GOT3 (cell line): ENCODE measurements at places on chromosomes 12 and 14.

- DNase-seq = no peak
Measured at GRCh38 chr12:70459786-70460185, 93.7 kb downstream of the KCNMB4 start.

DNA sequence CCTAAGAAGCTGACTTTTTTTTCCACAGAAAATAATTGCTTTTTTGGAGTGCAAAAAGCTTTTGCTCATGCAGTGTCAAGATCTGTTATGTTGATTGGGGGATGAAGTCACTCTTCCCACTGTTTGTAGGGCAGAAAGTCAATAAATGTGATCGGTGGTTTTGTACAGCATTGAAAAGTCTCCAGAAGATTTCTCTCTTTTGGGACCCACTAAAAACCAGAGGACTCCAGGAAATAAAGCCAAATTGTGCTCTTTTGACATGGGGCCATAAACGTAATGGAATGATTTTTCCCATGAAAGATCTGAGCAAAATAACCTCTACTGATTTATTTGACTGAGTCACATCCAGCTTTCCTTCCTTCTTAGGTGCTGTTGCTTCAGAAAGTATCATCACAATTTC, 122.5 kb downstream of the SNAPC1 start:
- no peak for DNase-seq

- DNase-seq = no peak
Measured at GRCh38 chr12:76558684-76559399, 729 bp downstream of the OSBPL8 start.

- DNase-seq = no peak
Measured at GRCh38 chr12:4153343-4153892, 120.1 kb upstream of the CCND2 start.

DNA sequence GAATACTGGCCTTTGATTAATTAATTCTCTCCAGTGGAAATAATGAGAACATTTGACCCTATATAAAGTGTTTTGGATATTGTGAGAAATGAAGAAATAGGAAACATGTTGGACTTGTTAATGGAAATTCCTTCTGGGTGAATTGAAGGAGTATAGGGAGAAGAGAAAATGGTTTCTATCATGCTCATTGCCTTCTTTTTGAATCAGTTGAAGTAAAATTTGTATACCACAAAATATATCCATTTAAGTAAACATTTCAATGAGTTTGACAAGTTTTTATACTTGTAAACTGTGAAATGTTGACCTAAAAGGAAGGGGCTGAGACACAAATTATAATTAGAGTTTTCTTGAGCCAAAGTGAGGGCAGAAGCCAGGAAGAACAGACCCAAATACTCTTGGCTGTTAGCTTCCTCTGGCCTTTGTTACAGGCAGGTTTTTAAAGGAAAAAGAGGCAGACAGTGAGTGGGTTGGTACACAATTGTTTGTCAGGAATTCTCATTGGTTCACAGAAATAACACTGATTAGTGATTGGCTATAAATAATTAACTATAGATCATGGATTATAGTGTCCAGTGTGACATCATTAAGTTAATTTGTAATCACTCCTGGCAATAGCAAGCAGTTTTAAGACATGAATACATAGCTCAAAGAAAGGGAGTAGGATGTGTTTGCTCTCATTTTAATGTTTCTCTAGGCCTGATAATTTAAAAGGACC, 826 bp downstream of the ZNF705A start:
- no peak for DNase-seq

DNA sequence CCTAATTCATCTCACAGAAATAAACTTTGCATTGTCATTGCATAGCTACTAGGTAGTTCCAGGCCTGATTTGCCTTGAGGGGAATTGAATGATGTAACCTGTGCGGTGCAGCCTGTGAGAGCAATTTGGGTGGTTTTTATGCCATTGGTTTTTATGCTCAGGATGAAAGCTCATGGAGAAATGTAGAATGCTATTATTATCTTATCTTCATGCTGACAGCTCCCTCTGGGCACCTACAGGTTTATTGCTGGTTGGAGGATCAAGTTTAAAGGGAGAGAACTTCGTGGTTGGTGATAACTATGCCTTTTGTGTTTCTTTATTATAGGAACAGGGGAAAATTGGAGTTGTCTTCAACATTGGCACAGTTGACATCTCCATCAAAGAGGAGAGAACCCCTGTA, 547.9 kb downstream of the DIO2 start:
- DNase-seq = no peak

DNA sequence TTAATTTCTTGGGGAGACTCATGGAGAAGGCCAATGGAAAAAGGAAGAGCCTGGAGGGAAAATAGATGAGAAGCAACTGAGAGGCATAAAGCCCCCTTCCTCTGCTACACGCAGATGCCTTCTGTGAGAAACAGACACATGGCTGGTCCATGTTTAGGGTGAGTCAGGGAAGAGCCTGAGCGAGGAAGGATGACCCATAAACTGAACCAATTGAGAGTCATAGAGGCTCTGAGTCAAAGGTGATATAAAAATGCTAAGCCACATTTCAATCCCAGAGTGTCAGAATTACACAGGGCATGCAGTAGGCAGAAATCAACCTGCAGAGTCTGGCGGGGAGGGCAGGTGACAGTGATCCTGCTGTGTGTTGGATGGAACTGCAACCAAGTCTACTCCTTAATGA, 30.1 kb upstream of the NEDD1 start:
- no peak for DNase-seq

GRCh38 chr14:92760524-92760805, 12.0 kb upstream of the LGMN start:
- DNase-seq = no peak

GRCh38 chr12:59403259-59403932, 192.4 kb upstream of the SLC16A7 start:
- DNase-seq = peak; percentile 74

DNA sequence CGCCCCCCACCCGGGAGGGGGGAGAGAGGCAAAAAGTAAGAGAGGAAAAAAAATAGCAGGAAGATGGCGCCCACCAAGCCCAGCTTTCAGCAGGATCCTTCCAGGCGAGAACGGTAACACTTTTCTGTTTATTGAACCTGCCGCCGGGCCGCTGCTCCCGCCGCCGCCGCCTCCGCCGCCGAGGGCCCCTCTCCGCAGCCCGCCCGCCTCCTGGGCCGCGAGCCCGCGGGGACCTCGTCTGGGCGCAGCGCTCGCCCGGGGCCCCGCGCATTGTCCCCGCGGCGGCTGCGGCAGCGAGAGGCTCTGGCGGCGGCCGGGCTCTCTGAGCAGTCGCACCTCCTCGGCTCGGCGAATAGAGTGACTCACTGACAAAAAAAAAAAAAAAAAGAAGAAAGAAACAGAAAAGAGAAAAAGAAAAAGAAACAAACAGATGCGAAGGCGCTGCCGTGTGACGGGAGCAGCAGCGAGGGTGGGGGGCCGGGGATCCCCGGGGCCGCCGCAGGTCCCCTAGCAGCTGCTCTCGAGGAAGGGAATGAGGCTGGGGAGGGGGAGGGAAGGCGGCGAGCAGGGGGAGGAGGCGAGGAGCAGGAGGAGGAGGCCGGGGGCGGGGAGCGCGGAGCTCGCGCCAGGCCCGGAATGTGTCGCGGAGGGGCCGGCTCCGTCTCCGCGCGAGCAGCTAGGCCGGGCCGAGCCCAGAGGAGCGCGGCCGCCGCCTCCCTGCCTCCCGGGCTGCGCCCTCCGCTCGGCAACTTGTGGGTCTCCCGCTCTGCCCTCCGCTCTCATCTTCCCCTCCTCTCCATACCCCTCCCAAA, 781 bp downstream of the NPAS3 start:
- no peak for DNase-seq

GRCh38 chr12:118714051-118714460, 267.3 kb upstream of the SRRM4 start:
- DNase-seq = no peak

DNA sequence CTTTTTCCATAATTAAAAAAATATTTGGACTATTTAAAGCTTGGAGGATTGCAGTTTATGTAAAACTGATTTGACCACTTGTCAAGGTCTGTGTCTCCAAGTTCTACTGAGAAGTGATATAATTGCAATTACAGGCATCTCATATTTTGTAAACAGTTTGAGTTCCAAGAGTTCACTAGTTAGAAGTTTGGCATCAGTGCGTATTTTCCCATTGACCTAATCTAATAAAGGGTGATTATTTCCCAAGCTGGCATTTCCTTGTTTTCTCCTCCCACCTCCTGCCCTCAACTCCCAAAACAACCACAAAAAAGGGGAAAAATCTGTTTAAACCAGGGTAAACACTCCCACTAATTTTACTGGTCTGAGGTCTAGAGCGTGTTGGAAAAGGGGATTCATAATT, 3.0 kb upstream of the MYF6 start:
- no peak for DNase-seq

- DNase-seq = no peak
Measured at GRCh38 chr14:77502109-77502782, 3.6 kb upstream of the ISM2 start.

DNA sequence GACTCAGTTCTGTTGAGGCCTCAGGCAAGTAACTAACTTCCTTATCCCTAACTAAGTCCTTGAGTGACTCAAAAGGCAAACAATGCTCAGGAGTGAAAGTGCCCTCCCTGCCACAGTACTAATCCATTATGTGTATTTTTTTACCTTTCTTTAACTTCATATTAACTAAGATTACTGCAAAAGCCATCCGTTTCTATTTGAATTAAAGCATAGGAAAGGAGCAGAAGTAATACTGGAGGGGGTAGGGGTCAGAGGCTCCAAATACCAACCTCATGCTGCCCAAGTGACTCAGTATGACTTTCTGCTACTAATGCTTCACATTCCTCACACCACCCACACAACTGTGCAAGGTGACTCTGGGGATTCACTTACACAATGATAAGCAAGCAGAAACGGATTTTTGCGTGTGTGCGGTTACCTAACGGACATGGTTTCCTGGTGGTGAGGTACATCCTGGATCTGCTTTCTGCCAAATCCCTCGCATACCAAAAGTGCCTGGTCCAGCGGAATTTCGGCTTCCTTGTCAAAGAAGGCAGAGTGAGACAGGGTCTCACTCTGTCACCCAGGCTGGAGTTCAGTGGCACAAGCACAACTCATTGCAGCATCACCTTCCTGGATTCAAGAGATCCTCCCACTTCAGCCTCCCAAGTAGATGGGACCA, 25.1 kb downstream of the MOK start:
- DNase-seq = peak; percentile 8

DNA sequence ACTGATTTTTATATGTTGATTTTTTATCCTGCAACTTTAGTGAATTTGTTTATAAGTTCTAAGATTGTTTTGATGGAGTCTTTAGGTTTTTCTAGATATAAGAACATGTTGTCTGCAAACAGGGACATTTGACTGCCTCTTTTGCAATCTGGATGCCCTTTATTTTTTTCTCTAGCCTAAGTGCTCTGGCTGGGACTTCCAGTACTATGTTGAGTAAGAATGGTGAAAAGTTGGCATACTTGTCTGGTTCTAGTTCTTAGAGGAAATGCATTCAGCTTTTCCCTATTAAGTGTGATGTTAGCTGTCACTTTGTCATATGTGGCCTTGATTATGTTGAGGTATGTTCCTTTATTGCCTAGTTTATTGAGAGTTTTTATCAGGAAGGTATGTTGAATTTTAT, 68.1 kb downstream of the ERC1 start:
- no peak for DNase-seq

GRCh38 chr14:72924337-72924736, 1.9 kb upstream of the DCAF4 start:
- no peak for DNase-seq

DNA sequence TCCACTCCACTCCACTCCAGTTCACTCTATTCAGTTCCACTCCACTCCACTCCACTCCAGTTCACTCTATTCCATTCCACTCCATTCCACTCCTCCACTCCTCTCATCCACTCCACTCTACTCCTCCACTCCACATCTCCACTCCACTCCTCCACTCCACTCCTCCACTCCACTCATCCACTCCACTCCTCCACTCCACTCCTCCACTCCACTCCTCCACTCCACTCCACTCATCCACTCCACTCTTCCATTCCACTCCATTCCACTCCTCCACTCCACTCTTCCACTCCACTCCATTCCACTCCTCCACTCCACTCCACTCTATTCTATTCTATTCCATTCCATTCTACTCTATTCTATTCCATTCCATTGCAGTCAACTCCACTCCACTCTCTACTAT, 9.8 kb downstream of the SERPINA5 start:
- no peak for DNase-seq
